ENCODE measurements at places on chromosomes 13 and 19. TPM values are rescaled to one million over a fixed set of nuclear protein-coding genes. Genes with fewer than 3 reads are reported as not detected.

AMER2 gene
- total RNA-seq: not detected

EBI3 gene
- total RNA-seq: 14.2 TPM

ATP5F1D gene
- total RNA-seq: 178 TPM

NUDT19 gene
- total RNA-seq: 14.9 TPM

CLEC17A gene
- total RNA-seq: 0.33 TPM

RBM42 gene
- total RNA-seq: 86.4 TPM

C5AR1 gene
- total RNA-seq: not detected

KANK3 gene
- 2.9 TPM for total RNA-seq

C13orf42 gene
- total RNA-seq: not detected
